NCI-H774 (cell line): ENCODE measurements at places on chromosomes 13 and 19.

DNA sequence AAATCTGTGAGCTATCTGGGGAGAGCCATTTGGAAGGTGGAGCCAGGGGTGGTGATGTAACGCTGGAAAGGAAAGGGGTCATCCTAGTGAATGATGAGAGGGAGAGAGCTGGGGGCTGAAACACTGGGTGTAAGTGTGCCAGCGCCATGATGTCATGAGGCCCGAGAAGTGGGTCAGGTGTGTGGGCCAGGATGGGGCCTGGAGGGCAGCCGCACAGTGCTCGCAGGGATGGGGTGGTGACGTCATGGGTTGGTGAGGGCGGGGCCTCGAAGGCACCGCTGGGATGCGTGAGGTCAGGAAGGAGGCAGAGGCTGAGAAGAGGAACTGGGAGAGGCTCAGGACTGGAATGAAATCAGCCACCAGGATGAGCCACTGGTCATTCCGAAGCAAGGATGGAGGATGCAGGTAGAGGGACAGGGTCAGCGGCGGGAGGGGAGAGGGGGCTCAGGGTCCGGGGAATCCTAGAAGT, 4.4 kb downstream of the CCDC61 start:
- DNase-seq = peak; percentile 54

GRCh38 chr13:73074014-73074413, 15.2 kb downstream of the KLF5 start:
- no peak for DNase-seq

GRCh38 chr19:49767967-49768581, 1.3 kb downstream of the AP2A1 start:
- DNase-seq = no peak

GRCh38 chr13:44241638-44242037, 132.0 kb upstream of the SERP2 start:
- DNase-seq = no peak

DNA sequence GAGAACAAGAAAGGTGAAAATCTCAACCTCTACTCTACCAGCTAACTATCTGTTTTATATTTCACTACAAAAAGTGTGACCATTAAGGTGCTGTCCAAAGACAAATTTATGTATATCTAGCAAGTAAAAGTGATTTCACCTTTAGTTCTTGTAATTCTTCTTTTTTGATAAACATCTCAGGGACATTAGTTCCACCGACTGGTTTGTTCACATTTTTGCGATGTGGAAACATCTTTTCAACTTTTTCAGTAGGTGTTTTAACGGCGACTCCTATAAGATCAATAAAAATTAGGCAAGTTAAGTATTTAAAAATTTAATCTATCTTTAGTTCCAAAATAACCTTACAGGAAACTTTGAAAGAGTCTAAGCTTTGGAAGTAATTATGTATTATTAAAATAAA, 33.3 kb downstream of the CLDN10 start:
- DNase-seq = no peak

DNA sequence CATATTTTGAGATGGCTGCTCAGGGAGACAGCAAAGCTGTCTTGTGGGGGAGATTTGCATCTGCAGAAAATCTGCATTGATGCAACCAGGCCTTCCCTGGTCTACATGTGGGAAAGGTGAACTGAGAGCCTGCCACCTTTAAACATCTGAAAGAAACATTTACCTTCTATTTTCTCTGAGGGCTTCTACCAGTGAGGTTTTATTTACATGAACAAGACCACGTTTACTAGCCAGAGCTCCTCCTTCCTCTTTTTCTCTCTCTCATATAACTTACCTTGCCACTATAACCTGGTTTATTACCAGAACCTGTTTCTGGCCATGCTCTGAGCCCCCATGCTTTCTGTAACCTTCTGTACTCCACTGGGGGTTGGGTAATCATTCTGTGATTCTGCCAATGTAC, 14.4 kb upstream of the RUBCNL start:
- DNase-seq = no peak

GRCh38 chr19:56987184-56987583, 132.6 kb upstream of the USP29 start:
- no peak for DNase-seq

GRCh38 chr19:22882797-22883196, 50.7 kb downstream of the ZNF723 start:
- no peak for DNase-seq

- DNase-seq = no peak
Measured at GRCh38 chr13:52850072-52850395, 1.6 kb upstream of the PCDH8 start.

GRCh38 chr19:2495651-2496316, 19.9 kb downstream of the GADD45B start:
- no peak for DNase-seq

GRCh38 chr13:32415019-32415418, 12.9 kb downstream of the N4BP2L1 start:
- no peak for DNase-seq

DNA sequence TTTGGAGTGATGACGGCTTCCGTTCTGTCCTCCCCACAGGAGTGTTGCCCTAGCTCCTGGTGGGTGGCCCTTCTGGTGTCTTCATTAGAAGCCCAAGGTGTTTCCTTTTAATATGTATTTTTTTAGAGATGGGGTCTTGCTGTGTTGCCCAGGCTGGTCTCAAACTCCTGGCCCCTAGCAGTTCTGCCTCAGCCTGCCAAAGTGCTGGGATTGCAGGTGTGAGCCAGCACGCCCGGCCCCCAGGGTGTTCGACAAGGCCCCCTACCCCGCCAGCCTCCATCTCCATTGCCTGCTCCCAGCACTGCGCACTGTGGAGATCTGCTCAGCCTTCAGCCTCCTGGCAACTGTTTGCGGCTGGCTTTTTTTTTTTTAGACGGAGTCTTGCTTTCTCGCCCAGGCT, 31.2 kb downstream of the BTBD2 start:
- DNase-seq = no peak

DNA sequence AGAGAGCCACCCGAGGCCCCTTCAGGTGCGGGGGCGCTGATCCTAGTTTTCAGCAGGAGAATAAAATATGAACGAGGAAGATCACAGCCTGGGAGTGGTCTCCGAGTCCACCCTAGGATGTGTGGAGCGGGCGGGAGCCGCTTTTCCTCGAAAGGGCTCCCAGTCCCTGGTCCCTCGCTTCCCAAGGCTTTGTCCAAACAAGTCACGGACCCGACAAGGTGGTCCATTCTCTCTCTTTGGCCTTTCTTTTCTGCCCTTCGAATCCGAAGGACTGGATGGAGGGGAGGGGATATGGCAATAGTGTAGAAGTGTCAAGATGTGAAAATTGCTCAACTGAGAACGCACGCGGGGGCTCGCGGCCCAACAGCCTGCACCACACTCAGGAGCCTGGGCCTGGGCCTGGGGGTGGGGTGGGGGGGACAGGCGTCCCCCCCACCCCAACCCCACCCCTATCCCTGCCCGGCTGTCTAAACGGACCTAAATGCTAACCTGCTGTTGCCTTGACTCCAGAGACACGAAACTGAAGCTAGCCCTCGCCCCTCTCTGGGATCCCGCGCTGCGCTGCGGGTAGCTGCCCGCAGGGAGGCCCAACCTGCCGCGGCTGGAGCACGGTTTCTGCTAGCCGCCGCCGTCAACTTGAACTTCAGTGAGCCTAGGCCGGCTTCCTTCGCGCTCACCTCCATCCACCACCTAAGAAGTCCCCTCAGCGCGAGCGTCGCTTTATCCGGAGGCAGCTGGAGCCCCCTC, 7.1 kb downstream of the ZIC2 start:
- DNase-seq = no peak

GRCh38 chr13:79861731-79862130, 380.8 kb downstream of the NDFIP2 start:
- DNase-seq = no peak

GRCh38 chr19:1774989-1775772, 21.9 kb downstream of the ONECUT3 start:
- DNase-seq = no peak

- no peak for DNase-seq
Measured at GRCh38 chr19:47658431-47659348, 49.8 kb downstream of the BICRA start.
